NCI-H1417 (cell line): ENCODE measurements at places on chromosomes 12 and 14.

DNA sequence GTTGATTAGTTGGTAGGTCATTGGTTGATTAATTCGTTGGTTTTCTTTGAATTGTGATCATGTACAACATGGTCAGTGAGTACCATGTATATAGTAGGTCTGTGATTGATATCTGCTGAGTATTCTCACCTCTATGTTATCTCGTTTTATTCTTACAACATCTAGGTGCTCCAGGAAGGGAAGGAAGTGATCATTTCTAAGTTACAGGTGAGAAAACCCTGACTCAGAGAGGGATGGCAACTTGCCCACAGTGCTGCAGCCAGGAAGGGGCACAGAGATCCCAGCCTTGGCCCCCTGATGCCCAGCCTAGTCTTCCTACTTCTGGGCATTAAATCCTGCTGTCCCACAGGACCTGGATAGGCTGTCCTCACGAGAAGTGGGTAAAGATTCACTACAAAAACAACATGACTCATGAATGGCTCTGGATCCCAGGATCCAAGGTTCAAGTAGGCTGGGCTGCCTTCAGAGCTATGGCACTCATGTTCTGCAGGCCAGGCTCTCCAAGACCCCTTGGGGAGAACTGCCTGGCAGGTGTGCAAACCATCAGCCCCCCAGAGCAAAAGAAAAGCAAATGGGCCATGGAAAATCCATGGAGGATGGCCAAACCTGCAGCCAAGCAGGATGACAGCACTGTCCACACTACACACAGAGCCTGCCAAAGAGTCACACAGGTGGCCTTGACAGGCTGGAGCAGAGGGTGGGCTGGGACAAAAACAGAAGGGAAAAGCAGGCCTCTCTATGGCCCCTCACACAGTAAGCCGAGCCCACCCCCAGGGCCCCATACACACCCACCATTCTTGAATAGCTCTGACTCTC lies 146.2 kb downstream of the BCL11B start:
- no peak for DNase-seq

DNA sequence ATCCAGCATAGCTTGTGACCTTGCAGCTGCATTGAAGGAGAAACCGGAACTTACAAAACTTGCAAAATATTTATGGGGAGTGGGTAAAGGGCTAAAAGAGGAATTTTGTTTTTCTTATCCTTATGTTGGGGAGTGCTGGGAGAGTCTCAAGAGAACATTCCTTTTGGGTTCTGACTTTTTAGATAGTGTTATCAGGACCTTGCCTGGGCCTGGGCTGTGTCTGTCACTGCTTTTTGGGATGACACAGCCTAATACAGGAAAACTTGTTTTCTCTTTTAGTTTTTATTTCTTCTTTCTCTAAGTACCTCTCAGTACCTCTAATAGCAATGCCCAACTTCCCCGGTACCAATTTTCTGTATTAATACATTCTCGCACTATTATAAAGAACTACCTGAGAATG lies 850.6 kb downstream of the RPS29 start:
- DNase-seq: no peak

GRCh38 chr14:21059842-21060613 lies 2.4 kb downstream of the RNASE8 start:
- DNase-seq: no peak

DNA sequence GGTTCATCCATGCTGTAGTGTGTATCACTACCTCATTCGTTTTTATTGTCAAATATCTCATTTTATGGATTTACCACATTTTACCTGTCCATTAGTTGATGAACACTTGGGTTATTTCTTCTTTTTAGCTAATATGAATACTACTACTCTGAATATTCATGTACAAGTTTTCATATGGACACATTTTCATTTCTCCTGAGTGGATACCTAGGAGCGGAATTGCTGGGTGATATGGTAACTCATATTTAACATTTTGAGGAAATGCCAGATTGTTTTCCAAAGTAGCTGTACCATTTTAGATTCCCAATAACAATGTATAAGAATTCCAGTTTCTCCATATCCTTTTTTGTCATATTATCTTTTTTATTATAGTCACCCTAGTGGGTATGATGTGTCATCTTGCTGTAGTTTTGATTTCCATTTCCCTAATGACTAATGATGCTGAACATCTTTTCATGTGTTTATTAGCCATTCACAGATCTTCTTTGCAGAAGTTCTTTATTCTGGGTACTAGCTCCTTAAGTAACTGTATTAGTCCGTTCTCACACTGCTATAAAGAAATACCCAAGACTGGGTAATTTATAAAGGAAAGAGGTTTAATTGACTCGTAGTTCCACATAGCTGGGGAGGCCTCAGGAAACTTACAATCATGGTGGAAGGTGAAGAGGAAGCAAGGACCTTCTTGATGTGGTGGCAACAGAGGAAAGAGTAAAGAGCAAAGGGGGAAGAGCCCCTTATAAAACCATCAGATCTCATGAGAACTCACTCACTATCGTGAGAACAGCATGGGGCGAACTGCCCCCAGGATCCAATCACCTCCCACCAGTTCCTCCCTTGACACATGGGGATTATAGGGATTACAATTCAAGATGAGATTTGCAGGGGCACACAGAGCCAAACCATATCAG lies 11.9 kb downstream of the NRDE2 start:
- no peak for DNase-seq

- no peak for DNase-seq
These were observed 38.7 kb downstream of the SH2B3 start for GRCh38 chr12:111444314-111444924.

DNA sequence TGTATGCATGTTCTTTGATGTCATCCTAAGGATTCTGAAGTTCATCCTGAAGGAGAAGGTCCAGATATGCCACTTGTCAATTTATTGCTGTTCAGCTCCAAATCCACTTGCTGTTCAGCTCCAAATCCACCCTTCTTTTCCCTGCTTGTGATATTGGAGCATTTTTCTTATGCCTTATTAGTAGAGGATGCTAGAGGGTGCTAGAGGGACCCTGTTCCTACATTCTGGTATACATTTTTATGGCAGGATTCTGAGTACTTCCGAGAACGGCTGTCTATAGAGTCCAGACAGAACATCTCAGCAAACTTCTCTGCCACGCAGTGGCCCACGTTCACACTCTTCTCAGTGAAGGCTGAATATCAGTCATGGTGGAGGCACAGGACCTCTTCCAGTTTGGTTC lies 406.7 kb downstream of the NOVA1 start:
- DNase-seq: peak; percentile 13

- DNase-seq: no peak
These were observed 46.9 kb upstream of the MDM1 start for GRCh38 chr12:68378872-68379606.

DNA sequence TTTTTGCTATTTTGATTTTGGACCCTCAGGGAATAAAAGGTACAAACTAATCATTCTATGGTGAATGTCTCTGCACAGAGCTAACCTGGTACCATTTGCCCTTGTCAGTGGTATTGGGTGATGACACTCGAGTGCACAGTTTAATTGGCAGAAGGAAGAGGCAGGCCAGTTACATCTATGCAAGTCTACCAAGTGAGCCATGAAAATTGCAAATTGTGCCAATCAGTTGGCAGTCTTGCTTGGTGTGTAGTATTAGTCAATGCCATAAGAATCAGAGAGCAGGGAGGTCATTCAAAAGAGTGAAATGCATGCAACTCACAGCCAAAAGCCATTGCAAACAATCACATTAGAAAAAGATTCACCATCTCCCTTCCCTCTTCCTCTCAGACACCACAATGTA lies 479.6 kb downstream of the ADAMTS20 start:
- no peak for DNase-seq

- DNase-seq: no peak
These were observed 258.7 kb upstream of the BTG1 start for GRCh38 chr12:92404259-92404894.

DNA sequence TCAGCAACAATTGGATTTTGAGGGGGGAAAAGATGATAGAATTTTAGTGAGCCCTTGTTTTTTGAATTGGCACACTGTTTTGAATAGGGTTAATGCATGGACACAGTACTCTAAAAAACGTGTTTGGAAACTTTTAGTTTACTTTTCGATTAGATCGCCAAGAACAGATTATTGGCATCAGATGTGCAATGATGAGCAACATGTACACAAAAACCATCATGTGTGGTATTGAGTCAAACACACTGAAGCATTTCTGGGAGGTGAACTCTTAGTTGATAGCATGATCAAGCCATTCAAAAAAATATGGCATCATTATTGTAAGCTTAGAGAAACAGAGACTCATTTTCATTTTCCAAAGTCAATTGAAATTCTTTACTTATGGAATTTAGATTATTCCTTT lies 329.2 kb downstream of the ADAMTS20 start:
- DNase-seq: no peak

DNA sequence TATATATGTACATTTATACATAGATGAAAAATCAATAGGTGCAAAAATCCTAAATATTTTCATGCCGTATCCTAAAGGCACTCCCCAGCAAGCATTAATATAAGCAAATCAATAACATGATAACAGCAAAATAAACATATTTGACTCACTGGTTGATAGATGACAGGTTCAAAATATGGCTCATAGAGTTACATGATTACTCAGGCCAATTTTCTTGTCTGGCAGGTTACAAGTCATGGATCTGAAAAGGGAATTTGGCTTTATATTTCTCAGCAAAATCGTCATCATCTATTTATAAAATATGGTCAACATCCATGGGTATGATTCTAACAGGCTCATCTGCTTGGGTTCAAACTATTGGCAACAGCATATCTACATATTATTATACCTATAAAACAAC lies 34.9 kb upstream of the SYT1 start:
- DNase-seq: no peak

- DNase-seq: no peak
These were observed 12.4 kb upstream of the PCNX1 start for GRCh38 chr14:70894868-70895267.

DNA sequence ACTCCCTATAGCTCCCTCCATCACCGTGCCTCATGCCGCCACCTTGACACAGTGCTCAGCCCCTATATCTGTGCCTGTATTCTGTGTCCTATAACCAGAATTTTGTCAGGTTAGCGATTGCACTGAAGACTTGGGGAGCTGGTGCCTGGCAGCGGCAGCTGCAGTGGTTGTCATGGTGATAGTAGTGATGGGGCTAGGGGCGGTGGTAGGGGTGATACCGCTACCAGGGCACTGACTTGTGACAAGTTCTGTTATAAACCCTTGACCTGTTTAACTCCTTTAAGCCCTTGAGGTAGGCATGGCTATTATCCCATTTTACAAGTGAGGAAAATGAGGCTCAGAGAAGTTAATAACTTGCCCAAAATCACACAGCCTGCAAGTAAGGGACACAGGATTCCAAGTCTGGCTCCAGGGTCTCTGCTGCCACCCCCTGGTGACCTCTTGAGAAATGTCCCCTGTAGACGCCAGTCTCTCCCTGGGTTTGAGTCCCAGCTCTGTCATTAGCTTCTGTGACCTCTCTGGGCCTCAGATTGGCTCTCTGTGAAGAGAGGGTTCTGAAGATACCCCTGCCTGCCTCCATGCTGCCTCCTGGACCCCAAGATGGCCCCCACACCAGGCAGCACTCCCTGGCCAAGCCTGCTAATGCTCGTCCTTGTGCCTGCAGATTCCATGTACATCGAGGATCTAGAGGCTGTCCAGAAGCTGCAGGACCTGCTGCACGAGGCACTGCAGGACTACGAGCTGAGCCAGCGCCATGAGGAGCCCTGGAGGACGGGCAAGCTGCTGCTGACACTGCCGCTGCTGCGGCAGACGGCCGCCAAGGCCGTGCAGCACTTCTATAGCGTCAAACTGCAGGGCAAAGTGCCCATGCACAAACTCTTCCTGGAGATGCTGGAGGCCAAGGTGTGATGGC lies 121.9 kb downstream of the ESRRB start:
- peak; percentile 18 for DNase-seq

- DNase-seq: no peak
These were observed 151.9 kb downstream of the LRRK2 start for GRCh38 chr12:40376533-40377267.

GRCh38 chr12:39441963-39442830 lies 723 bp downstream of the KIF21A start:
- peak; percentile 65 for DNase-seq

DNA sequence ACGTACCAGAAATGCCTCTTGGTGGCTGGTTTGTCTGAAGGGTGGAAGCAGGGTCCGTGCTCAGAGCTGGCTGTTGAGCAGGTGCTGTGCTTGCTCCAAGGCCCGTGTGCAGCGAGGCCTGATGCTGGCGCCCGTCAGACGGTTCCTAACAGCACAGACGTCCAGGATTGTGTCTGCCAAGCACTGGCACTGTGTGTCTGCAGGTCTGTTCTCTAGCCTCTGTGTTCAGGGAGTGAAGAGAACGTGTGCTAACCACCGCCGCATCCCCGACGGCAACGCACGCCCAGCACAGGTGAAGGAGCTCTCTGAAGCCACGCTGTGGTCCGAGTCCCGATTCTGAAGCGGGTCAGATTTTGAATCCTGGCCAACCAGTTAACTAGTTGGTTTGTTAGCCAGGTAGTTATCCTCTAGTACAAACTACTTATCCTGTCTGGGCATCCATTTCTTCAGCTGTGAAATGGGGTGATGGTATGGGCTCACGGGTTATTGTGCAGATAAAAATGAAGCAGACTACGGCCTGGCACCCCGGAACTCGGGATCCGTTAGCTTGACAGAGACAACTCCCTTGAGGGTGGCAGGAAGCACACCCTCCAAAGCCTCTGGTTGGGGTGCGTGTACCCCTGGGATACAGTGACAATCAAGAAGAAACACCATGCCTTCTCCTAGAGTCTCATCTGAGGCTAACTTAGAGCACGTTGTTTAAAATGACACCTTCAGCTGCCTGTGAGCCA lies 18.6 kb upstream of the TDRD9 start:
- no peak for DNase-seq

DNA sequence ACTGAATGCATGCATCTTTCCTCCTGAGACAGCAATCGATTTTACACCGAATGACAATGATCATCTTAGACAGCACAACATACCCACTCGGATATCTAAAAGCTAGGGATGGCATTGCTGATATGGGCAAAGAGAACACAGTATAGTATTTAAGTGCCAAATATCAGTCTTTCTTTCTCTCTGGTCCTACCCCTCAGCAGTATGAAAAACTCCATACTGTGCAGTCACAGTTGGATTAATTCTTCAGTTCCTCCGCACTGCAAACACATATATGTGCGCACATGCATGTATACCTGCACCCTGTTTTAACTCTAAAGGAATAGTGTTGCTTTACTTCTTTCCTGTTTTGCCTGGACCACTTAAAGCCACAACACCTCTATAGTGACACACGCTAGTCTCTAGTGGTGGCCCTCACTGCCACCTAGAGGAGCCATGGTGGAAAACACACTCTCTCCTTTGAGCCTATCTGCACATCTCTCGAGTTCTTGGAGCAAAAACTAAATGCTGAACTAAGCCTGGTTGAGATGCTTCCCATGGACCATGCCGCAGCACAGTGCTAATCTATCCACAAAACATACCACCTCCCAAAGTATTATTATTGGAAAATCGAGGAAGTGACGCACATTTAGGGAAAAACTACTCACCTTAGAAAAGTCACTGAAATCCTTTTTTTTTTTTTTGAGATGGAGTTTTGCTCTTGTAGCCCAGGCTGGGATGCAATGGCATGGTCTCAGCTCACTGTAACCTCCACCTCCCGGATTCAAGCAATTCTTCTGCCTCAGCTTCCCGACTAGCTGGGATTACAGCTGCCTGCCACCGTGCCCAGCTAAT lies 11.9 kb downstream of the TMEM52B start:
- DNase-seq: peak; percentile 30

GRCh38 chr12:69630191-69630590 lies 19.5 kb upstream of the LRRC10 start:
- no peak for DNase-seq

GRCh38 chr12:92911339-92911738 lies 17.8 kb downstream of the EEA1 start:
- DNase-seq: no peak

GRCh38 chr14:58354808-58355207 lies 40.9 kb upstream of the TOMM20L start:
- DNase-seq: no peak
